ENCODE measurements at places on chromosomes 3 and 15.

DNA sequence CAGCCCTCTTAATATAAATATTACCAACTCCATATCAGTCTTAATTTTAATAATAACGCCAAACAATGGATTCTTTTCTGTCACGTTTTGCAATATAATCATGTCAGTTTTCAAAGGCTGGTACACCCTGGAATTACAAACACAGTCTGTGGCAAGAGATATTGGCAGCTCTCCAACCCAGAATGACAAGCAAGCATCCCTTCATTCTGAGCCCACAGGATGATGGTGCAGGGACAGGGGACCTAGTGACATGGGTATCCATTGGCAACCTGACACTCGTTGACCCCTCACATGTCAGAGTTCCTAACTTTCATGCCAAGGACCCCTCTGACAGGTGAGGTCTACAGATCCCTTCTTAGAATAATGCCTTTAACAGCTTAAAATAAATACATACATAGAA is 154.5 kb upstream of the TSC22D2 start:
- no peak for ATAC-seq

GRCh38 chr3:192275741-192276355 is 451.5 kb downstream of the FGF12 start:
- no peak for ATAC-seq

- ATAC-seq, result no peak
These were observed 367.6 kb upstream of the PLSCR5 start for GRCh38 chr3:146972726-146973125.

GRCh38 chr3:53085476-53085875 is 39.6 kb upstream of the SFMBT1 start:
- ATAC-seq, result no peak
